NCI-H510A (cell line): ENCODE measurements at places on chromosomes 12 and 14.

GRCh38 chr14:85169381-85169780 lies 360.6 kb upstream of the FLRT2 start:
- no peak for DNase-seq

DNA sequence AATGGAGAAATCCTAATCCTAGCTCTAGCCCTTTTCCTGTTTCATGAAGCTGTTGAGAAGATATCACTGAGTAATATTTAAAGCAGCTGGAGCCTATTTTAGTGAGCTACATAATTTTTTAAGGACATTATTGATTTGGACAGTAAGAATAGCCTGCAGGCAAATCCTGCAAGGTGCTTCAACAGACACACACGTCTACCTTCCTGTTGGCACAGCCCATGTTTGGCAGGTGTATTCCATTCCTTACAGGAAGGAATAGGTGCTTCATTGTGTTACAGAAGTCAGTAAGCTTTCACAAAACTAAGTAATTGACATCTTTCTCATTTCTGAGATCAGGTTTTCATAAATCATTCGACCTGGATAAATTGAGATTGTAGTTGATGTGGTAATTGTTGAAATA lies 50.6 kb downstream of the FOXA1 start:
- DNase-seq = no peak

- no peak for DNase-seq
Measured at GRCh38 chr12:123062681-123063486, 82.4 kb downstream of the ARL6IP4 start.

DNA sequence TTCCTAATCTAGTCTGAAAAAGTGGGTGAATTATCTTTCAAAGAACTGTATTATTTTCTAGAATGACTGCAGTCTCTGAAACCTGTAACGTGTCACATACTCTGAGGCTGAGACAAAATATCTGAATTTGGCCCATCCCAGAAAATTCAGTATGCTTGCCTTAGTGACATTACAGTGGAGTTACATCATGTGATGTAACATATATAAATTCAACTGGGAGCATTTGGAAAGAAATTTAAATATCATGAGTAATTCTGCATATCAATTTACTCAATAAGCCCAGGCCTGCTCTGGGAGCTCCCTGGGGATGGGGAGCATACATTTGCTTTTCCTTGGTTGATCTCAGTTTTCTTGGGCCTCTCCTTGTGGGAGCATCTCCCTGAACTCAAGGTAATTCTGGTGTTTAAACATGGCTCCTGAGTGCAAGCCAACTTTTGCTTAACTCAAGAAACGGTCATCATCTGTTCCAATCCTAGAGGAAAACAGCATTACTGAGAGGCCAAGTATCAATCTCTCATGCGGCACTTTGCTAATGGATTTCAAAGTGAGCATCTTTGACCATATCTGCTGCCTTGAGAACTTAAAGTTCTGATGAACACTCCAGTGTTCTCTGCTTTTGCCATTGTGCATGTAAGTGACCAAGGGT lies 54.4 kb downstream of the AKAP6 start:
- no peak for DNase-seq

DNA sequence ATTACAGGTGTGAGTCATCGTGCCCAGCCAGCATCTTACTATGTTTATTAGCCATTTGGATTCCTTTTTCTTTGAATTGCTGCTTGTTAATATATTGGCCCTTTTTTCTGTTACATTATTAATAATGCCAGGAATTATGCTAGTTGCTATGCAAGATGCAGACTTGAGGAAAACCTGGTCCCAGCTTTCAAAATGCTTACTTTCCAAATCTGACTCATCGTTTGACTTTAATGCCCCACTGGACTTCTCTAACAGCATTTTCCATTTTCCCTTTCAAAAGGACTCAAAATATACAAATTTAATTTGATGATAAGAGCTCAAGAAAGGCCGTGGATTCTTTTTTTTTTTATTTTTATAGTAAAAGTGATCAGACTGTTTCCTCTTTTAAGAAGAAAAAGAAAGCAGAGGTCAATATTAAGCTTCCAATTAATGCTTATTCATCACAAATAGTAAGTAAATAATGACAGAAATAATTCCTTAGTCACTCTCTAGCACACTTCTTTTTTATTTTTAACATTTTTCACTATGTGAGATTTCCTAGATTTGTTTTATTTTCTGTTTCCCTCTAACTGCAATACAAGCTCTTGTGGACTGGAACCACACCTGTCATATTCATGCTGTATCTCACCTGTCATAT lies 146.1 kb upstream of the FGD4 start:
- DNase-seq = no peak

DNA sequence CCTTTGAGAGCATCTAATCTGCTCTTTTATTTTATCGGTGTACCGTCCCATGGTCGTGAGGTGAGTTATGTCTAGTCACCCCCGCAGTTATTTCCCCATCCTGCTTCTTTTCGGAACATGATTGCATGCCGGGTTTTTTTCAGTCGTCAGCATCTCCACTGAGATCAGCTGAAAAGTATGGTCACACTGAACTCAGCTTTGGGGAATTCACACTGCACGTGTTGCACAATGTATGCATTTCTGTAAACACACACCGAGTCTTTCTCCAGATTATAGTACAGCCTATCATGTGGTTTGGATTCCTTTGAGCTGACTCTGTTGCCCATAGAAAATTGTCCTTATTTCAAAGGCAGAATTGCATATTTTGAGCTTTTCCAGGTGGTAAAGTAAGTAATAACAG lies 24.6 kb downstream of the PLXNC1 start:
- DNase-seq = no peak

GRCh38 chr14:35335388-35336092 lies 43.4 kb downstream of the PSMA6 start:
- no peak for DNase-seq

DNA sequence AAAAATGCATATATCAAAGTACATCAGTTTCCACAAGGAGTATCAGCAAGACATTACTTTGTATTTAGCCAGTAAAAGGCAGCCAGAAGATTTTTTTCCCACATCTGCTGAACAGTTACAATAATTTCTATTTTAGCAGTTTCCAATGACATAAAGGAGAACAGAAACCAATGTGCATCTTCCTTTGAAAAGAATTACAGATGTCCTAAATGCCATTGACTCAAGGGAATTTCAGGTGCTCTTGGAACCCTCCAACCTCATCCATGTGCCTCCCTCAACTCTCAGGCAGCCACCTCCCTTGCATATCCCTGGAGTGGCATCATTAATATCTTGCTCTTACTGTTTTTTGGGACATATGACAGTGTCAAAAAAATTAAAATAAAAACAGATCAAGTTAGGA lies 62.2 kb upstream of the ST8SIA1 start:
- no peak for DNase-seq

- no peak for DNase-seq
Measured at GRCh38 chr12:108237272-108237671, 101.8 kb downstream of the CMKLR1 start.

GRCh38 chr14:61491224-61491623 lies 169.8 kb downstream of the PRKCH start:
- no peak for DNase-seq

DNA sequence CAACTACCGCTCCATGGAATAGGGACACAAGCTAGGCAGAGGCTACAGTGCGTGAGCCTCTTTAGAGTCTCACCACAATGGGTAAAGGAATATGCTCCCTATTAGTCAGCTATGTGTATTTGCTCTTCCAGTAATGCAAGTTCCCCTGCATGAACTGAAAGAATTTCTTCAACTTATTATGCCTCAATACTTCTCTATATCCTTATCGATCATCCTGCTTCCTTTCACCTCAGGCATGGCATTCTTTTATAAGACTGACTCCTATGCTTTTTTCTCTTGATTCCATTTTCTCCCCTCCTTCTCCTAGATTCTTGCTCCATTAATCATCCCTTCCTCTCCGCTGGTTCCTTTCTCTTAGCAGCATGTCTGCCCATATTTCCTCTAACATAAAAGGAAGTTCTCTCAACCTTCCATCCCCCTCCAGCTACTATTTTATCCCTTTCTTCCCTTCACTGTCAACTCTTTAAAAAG lies 94.5 kb upstream of the CPM start:
- DNase-seq = no peak

GRCh38 chr12:63963868-63964267 lies 119.4 kb downstream of the SRGAP1 start:
- DNase-seq = no peak

- no peak for DNase-seq
Measured at GRCh38 chr12:89717759-89718523, 9.3 kb upstream of the ATP2B1 start.

DNA sequence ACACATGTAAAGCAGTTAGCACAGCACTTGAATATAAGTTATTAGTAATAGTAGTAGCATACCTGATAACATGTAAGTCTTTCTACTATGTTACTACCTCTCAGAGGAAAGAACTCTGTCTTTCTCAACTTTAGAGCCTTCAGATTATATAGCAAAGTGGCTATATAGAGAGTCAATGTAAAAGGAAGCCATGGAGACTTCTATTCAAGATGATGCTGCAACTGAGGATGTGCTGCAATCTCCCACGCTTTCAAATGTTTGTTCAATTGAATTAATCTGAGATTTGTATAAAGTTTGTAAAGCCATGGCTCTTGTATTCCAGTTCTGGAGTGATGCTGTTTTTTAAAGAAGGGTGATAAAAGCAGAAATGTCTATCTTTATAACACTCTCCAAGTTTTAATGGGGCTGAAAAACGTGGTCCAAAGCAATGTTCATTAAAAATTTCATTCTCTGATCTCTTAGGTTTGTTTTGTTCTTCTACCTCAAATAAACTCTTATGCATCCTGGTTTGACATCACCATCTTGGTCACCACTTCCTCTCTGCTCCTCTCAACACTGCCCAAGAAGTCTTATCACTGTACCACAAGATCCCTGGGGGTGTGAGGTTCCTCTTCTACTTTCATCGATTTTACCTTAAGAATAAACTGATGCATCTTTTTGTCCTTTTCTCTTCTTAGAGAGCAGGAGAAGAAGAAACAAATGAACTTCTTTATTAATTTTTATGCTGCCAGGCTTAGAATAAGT lies 40.6 kb downstream of the C12orf42 start:
- DNase-seq = no peak

DNA sequence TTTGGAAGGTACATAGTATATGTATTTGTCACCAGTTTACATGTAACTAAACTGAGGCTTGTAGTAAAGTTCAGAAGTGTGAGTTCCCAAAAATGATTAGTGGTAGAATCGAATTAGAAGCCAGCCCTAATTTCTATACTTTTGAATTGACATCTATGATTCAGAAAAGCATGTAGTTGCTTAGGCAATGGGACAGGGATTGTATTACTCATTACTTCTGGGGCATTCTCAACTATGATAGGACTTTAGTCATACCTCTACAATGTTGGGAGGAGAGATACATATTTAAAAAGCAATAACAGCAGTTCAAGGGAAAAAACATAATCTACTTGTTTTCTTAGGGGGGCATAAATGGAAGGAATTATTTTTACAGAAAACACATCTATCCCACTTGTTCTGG lies 277.9 kb upstream of the E2F7 start:
- DNase-seq = no peak

- peak; percentile 17 for DNase-seq
Measured at GRCh38 chr12:103197725-103198388, 240.4 kb downstream of the ASCL1 start.

GRCh38 chr14:70652871-70653270 lies 11.2 kb downstream of the TTC9 start:
- no peak for DNase-seq

DNA sequence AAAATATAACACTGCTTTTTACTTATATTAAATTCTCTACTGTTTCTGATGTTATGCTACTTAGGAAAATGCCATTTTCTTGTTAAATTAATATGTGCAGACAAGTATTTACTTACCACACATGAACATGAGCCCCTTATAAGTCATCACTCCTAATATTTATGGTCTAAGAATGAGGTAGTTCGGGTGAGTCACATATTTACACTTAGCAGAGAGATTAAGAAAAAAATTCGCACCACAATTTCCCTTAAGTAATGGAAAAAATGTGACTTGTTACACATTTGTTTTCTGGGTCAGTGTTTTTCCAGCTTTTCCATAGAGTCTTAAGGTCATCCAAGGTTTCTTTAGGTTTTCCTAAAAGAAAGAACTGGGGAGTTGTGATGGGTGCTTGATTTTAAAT lies 68.3 kb downstream of the RERG start:
- no peak for DNase-seq

DNA sequence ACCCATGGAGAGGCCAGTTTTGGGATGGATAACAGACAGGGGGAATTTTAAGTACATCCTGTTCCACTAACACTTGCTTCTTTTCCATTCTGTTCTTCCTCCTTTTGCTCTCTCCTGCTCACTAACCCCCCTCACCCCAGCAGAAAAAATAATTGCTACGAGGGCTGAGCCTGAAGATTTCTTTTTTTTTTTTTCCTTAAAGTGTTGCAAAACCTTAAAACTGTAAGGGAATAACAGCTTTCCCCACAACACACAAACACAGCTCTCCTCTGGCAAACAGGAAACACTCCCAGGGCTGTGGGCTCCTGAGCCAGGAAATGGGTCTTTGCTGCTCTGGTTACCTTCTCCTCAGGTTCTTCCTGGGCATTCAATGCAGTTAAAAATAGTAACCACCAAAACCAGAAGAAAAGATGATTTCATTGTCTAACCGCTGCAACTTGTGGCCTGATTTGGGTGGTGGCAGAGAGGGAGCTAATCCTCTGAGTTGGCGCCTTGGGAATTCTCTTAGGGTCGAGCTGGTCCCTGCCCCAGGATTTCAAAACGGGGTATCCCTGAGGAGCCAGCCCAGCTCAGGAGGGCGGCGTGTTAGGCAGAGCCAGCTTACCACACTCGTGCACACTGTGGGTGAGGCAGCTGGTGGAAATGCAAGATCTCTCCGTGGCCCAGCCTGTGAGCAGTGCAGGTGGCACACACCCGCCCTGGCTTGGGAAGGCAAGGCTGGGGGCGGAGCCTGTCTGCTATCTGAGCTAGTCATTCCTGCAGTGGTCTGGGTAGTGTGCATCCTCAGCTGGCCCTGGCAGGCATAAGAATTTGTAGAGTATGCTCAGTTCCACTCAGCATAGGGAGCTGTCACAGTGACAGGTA lies 17.1 kb upstream of the EMP1 start:
- no peak for DNase-seq

GRCh38 chr12:123433615-123434014 lies 2.9 kb downstream of the RILPL2 start:
- no peak for DNase-seq

- no peak for DNase-seq
Measured at GRCh38 chr14:95535226-95536021, 574 bp downstream of the GLRX5 start.
